ENCODE measurements at places on chromosomes 5 and 9.

DNA sequence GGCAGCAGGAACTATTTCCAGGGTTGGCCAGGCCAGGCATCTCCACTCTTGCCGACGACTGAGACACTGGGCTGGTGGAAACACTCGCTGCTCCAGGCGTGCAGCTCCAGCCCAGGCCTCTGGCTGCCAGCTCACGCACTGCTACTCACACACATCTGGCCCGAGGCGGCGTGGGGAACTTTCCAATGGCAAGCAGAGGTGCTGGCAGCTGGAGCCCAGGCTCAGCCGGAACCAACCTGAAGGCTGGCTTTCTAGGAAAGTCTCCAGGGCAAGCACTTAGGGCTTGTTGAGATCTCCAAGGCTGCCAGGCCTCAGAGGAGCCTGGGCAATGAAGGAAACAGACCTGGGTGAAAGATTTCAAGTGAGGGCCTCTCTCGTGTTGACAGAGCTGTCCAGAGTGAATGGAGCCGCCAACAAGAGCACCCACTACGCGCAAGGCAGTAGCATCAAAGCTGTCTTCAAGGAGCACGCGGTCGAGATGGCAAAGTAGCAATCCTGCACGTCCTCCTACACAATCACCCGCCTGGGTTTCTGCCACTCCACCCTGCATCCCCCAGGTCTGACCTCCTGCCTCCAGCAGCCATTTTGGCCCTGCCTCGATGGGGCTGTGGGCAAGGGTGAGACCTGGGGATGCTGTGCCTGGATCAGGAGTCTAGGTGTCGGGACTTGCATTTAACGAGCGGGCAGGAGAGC is 14.4 kb downstream of the SH3PXD2B start:
- DNase-seq: no peak

DNA sequence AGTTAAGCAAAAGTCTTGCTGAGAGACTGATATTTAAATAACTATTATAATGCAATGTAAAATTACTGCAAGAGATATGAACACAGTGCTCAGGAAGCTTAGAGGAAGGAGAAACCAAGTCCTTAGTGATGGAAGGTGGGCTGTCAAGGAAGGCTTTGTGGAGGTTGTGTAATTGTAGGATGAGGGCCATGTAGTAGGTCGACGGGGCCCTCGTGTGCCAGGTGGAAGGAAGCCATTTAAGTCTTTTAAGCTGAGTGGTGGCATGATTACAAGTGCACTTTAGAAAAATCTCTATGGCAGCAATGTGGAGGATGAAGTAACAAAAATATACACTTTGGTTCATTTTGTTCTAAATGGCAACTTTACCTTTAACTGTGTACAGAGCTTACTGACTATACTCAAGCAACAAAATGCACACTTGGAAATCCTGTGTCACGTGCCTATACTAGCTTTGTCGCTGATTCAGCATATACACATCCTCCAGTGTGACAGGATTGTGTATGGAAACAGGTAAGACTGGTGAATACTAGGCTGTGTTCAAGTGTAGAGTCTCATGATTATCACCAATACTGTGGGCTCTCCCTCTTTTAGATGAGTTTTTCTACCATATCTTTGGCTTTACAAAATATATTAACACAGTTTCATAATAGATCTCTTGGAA is 78.6 kb downstream of the TMC1 start:
- DNase-seq: no peak

DNA sequence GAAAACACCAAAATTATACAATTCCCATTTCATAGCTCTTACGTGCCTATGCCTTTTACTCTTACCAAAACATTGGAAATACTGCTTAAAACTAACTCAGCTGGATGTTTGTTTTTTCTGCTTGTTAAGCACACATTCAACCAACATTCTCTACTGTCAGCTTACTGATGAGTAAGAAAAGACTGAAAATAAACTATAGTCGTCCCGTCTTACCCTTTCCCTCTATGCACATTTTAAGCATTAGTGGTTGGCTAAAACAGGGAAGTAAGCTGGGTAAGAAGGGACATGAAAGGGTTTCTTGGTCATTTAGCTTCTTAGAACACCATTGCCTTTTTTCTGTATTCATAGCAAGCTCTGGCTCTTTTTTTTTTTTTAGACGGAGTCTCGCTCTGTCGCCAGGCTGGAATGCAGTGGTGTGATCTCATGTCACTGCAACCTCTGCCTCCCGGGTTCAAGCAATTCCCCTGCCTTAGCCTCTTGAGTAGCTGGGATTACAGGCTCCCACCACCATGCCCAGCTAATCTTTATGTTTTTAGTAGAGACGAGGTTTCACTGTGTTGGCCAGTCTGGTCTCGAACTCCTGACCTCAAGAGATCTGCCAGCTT is 232.1 kb upstream of the PCSK5 start:
- no peak for DNase-seq

GRCh38 chr5:116044073-116044472 is 11.8 kb downstream of the ARL14EPL start:
- DNase-seq: no peak

GRCh38 chr5:76457674-76458485 is 54.8 kb downstream of the IQGAP2 start:
- DNase-seq: no peak

DNA sequence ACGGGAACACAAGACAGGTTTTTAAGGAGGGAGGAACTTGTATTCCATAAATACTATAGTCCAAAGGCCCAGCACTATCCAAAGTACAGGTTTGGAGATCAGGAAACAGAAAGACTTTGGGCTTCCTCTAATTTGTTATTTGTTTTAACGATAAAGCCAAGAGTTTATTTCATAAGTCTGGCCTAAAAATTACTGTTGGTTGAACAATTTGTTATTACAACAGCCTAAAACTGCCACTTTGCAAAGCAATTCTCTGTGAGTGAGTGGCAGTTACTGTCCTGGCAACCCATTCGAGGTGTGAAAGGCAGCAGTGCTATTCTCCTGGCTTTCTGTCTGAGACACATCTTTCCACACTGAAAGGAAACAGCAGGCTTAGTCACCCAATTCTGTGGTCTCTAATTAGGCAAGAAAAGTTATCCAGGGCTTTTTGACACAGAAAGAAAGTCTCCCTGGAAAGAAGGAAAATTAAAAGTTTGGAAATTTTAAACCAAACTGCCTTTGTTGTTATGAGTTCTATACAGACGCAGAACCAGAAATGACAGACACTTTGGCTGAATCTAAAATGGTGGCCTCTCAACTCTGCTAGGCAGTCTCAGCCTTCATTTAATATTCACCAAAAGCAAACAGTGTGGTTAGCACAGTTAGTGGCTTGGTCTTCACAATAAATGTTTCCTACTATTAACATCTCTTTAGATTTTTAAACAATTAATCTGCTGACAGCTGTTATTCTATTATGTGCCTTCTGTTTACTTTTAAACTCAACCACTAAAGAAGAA is 33.9 kb downstream of the PSMB7 start:
- DNase-seq: no peak

DNA sequence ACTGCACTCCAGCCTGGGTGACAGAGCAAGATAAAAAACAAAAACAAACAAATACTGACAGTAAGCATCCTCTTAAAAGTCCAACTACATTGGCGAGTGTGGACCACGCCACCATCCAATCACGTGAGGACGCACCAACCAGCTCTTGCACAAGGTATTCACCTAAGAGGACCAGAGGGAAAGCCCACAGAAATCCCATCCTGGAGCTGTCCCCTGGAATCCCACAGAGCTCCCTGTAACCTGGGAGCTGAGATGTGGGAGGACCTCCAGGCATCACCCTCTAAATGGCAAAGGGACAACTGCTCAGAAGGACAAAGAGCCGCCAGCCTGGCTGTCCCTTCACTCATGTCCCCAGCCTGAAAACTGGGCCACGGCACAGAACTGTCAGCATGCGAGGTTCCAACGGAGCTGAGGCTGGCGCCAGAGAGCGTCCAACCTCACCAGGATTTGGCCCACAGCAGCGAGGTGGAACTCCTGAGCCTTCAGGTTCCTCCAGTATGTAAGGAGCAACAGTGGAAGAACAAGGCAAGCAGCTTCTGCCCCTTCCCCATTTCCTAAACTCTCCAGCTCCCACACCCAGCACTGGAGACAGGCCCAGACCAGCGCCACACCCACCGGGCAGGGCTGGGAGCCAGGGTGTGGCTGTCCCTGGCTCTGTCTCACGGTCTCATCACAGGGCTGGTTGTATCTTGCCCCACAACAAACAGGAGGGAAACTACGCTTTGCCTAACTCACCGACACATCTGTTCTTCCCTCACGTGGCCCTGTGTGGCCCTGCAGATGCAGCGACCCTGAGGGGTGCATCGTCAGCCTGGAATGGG is 15.2 kb downstream of the IPPK start:
- DNase-seq: no peak

DNA sequence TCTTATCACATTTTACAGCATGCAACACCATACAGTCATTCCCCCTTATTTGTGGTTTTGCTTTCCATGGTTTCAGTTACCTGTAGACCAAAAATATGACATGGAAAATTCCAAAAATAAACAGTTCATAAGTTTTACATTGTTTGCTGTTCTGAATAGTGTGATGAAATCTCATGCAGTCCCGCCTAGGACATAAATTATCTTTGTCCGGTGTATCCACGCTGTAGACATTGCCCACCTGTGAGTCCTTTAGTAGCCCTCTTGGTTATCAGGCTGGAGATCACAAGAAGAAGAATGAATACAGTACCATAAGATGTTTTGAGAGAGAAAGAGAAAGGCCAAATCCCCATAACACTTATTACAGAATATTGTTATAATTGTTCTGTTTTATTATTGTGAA is 68.1 kb downstream of the SLC46A2 start:
- DNase-seq: no peak

DNA sequence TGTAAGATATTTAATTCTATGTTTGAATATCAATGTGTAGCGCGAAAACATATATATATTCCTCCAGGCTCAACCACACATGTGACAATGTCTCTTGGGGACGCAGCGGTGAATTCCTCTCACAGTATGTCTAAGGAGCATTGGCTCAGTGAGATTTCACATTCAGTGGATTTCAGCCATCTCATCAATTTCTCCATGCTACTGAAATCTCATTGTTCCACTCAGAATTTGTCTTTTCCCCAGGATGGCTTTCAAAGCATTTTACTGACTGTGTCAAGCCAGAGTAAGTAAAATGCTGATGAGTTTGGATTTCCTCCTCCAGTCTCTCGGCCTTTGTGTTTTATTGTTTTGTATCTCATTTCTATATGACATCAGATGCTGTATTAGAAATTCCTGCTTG is 1.3 kb upstream of the OR1J1 start:
- no peak for DNase-seq

Measured in stimulated activated CD8-positive, alpha-beta memory T cell treated with anti-CD3 and anti-CD28 coated beads, Interleukin-2, amount 100 ng/mL, for 1 hour (primary cell).